ENCODE measurements at places on chromosomes 11 and 22. TPM values are rescaled to one million over a fixed set of nuclear protein-coding genes. Genes with fewer than 3 reads are reported as not detected.

DNA sequence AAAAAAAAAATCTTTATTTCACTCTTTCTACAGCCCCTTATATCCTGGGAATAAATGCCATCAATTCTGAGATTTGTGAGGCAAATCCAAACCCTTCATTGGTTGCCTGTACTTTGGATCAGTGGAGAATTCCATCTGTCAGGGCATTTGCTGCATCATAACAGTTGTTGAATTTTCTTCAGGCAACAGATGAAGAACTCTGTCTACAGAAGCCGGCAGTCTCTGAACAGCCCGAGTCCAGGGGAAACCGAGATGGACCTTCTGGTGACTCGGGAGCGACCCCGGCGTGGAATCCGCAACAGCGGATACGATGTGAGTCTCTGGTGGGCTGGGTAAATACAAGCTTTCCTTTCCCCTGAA, 82.3 kb downstream of the C11orf91 start:
- DNase-seq: no peak

DNA sequence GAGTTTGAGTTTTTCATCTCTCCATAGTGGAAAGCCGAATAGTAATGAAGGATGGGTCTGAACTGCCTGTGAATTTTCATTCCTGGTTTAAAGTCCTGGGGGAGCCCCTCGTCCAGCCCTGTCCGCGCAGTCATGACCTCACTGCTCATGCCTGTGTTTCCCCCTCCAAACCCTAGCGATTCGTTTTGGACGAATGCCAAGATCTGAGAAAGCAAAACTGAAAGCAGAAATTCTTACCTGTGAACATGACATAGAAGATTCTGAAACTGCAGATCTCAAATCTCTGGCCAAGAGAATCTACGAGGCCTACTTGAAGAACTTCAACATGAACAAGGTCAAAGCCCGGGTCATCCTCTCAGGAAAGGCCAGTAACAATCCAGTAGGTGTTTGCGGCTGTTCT, 30.5 kb downstream of the CDPF1 start:
- no peak for DNase-seq

- no peak for DNase-seq
Measured at GRCh38 chr22:30704978-30705377, 10.3 kb downstream of the OSBP2 start.

- no peak for DNase-seq
Measured at GRCh38 chr11:119504371-119504770, 81.4 kb upstream of the THY1 start.

DNA sequence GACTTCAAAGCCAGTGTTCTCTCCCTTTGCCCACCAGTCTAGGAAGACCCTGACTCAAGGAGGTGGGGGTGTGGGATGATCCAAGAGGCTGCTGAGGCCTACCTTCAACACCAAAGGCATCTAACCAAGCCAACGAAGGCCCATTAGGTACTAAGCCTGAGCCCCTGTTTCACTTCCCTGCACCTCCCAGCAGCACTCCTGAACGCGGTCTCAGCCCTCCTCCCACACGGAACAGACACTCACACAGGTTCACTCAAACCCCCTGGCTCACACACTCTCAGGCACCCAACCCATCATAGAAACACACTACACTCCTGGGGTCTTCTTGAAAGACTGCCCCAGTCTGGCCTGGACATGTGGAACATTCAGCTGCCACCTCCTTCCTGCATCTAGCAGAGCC, 40.7 kb downstream of the SLC22A12 start:
- DNase-seq: no peak

DNA sequence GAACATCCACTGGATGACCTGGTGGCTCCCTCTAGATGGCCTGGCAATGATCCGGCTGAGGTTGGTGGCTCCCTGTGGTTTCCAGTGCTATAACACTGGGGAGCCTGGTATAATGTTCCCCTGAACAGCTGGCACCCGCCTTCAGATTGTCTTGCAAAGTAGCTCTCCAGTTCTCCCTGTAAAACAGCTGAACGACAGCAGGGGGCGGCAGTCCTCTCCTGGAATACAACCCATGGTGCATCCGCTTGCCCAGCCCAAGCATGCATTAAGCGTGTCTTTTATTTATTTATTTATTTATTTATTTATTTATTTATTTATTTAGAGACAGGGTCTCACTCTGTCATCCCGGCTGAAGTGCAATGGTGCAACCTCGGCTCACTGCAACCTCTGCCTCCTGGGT, 258.9 kb downstream of the BUD13 start:
- no peak for DNase-seq

GRCh38 chr11:41795004-41795403, 335.6 kb upstream of the LRRC4C start:
- no peak for DNase-seq

DNA sequence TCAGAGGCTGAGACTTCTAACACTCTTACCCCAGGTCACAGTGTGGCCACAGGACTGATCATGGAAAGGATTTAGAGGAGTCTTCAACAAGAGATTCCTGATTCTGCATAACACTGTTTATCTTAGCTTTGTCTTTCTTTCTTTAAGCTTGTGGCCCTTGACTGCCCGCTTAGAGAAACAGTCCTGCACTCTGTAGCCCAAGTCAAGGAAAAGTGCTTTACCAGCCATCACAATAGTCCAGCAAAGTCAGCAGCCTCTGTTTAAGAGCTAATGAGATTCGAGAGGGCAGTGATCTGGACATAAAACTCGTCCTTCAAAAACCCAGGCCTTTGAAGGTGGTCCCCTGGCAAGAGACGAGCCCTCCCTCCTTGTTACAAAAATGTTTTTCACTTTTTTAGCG, 30.0 kb downstream of the PRDM10 start:
- no peak for DNase-seq

OR4D5 gene
- total RNA-seq: not detected

DGAT2 gene
- total RNA-seq: 5.8 TPM

VSIG2 gene
- total RNA-seq: not detected

RIMBP3C gene
- not detected for total RNA-seq

DNA sequence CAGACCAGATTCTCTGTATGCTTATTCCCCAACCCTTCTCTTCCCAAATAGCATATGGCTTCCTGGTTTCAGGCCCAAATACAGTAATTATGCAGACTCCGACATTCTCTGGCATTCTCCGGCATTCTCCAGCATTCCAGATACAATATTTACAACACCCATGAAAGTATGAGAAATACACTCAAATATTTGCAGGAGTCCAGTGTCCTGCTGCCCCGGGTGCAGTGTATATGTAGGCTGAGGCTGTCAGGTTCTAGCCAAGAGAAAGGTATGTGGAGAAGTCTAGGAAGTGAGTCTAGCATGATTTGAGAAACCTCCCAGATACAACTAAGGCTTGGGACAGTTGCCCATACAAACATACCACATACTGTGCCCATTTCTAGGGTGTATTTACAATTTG, 160.7 kb downstream of the SOX6 start:
- DNase-seq: no peak

GRCh38 chr11:128819198-128819597, 47.9 kb downstream of the KCNJ1 start:
- DNase-seq: no peak

OR5T1 gene
- not detected for total RNA-seq

DNA sequence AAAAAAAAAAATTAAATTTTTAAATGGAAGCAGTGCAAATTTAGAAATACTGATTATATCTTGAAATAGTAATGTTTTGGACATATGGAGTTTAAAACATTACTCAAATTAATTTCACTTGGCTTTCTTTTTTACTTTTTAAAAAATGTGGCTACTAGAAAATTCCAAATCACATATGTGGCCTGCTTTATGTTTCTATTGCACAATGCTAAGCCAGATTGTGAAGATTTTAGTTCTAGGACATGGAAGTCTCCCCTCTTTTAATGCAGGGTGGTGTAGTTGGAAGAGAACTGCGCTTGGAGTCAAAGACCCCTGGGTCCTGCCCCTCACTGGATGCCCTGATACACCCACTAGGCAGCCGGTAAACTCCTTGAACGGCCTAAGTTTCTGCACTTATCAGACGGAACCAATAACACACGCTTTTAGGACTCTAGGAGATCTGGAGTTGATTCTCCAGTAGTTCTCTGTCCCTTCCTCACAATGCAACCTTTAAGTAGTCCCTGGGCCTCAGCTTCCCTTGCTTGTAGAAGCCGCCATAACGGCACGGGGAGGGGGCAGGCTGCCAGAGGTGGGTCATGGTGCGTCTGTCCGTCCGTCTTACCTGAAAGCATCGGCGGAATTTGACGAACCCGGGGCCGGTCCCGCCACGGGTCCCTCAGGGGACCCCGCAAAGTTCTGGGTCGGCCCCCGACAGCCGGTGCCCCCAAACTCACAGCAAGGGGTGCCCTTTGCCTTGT, 505 bp downstream of the FAM227A start:
- DNase-seq: no peak

- DNase-seq: no peak
Measured at GRCh38 chr11:110026858-110027626, 66.2 kb upstream of the ZC3H12C start.

DNA sequence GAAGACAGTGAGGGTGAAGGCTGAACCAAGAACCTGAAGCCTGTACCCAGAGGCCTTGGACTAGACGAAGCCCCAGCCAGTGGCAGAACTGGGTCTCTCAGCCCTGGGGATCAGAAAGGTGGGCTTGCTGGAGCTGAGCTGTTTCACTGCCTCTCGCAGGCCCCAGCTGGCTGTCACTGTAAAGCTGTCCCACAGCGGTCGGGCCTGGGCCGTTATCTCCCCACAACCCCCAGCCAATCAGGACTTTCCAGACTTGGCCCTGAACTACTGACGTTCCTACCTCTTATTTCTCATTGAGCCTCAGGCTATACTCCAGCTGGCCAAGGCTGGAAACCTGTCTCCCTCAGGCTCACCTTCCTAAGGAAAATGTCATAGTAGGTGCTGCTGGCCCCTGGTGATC, 4.1 kb downstream of the PPP1CA start:
- no peak for DNase-seq

- no peak for DNase-seq
Measured at GRCh38 chr11:56522008-56522407, 21.0 kb downstream of the OR5M11 start.

- no peak for DNase-seq
Measured at GRCh38 chr11:113632981-113633380, 73.1 kb downstream of the TMPRSS5 start.

RASL10A gene
- total RNA-seq: 0.56 TPM

DNA sequence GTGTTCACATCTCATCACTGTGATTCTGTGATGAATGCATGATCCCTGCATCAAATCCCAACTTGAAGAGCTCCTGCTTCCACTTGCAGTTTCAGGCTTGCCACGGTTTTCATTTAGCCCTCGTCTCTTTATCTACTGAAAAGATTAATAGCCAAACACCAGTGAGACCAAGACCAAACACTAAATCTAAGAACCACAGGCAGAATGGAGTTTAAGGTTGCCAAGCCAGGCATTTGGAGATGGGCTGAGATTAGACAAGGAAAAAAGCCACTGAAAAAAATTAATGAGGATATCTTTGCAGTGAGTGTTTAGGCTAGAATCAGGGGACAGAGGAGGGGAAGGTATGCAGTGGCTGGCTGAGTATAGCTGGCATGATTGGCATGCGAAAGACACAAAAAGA, 227.2 kb upstream of the BLID start:
- no peak for DNase-seq

- no peak for DNase-seq
Measured at GRCh38 chr11:83409891-83410290, 123.7 kb upstream of the CCDC90B start.

DNA sequence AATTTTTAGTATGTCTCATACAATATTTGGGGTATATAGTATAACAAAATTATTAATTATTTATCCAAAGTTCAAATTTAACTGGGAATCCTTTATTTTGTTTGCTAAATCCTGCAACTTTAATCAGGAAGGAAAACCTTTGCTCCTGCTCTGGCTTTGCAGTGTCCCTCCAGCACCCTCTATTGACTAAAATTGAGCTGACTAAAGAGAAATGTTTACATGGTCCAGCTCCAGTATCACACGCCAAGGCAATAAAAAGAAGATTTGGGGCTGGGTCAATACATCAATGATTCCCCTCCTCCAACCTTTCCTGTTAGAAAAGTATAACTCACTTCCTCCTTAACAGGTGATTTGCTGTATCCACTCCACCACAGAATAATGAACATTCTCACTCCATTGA, 153.0 kb upstream of the LRRC4C start:
- no peak for DNase-seq

- DNase-seq: no peak
Measured at GRCh38 chr22:27151407-27151806, 494.0 kb downstream of the MIAT start.

DNA sequence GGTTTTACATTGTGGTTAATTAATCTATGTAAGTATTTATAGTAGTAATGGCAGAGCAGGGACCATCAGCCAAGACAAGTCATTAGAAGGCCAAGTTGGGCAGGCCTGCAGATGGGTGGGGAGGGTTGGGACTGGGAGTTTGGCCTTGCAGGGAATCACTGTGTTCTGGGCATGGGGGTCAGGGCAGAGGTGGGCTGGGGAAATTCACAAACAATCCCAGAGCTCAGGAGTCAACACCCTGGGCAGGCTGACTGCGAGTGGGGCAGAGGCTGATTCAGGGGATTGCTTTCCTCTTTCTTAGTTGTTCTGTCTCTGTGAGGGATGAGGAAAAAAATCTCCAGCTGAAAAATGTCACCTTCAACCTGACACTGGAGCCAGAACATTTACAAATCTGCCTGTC, 322.5 kb downstream of the NTM start:
- DNase-seq: no peak

GRCh38 chr22:29706486-29706885, 13.3 kb upstream of the CABP7 start:
- no peak for DNase-seq

DNA sequence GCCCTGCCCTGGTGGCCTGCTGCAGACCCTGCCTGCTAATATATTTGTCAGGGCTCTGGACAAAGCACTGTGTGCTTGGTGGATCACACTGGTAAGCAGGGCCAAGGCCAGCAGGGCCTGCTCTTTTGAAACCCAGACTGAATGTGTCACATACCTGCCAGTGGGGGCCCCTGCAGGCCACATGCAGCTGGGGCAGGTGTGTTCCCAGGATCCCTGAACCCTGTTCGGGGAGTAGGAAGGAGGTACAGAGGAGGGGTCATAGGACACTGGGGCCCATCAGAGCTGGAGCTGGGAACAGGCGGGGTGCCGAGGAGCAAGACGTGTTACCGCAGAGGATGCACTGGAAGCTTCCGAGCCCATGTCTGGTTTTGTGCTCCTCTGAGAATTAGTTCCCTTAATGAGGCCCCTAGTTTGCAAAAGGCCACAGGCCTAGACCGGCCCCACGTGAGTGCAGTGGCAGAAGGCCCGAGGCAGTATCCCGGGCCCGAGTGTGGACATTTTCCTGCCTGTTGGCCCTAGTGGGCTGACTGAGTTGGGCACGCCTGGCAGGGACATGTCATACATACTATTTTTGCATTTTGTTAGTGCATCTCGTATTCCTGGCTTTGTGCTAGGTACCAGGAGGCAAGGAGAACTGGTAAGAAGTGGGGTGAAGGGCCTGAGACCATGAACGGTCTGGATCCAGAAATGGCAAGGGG, 11.2 kb upstream of the ACR start:
- no peak for DNase-seq

ASCL2 gene
- total RNA-seq: 1.2 TPM

GRCh38 chr11:16921019-16921418, 93.2 kb downstream of the PLEKHA7 start:
- DNase-seq: no peak

- DNase-seq: no peak
Measured at GRCh38 chr22:19723983-19724827, 866 bp downstream of the GP1BB start.

Data from activated T-cell treated with anti-CD3 and anti-CD28 coated beads, Interleukin-2, amount 50 U/mL, for 4 hours (primary cell).